Naive B cell (primary cell): ENCODE measurements at places on chromosomes 1 and 21.

DNA sequence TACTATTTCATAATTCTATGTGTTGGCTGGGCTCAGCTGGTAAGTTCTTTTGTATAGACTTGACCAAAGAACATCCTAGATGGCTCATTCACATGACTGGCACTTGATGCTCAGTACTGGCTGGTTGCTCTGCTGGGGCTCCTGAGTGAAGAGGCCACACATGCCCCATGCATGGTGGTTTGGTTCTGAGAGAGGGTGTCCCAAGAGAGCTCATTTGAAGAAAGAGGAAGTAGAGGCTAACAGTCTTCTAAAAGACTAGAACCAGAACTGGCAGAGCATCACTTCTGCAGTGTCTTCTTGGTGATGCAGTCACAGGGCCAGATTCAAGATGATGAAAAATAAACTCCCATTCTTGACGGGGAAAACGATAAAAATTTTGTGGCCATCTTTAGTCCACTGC is 5.2 kb upstream of the BACH1 start:
- peak; percentile 87 for DNase-seq

- no peak for DNase-seq
Measured at GRCh38 chr1:17190010-17190995, 14.6 kb upstream of the PADI1 start.

DNA sequence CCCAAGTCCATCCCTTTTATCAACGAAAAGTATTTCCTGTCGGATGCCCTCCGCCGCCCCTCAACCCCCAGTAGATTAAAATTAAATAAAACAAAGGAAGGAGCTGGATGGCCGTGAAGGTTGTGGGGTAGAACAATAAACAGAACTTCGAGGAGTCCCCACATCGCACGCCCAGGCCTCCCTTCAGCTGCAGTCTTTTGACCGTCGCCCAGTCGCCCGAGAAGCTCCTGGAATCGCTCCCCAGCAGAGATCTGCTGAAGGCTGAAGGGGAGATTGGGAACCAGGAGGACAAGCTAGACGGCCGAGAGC is 905 bp downstream of the BARHL2 start:
- DNase-seq = no peak

DNA sequence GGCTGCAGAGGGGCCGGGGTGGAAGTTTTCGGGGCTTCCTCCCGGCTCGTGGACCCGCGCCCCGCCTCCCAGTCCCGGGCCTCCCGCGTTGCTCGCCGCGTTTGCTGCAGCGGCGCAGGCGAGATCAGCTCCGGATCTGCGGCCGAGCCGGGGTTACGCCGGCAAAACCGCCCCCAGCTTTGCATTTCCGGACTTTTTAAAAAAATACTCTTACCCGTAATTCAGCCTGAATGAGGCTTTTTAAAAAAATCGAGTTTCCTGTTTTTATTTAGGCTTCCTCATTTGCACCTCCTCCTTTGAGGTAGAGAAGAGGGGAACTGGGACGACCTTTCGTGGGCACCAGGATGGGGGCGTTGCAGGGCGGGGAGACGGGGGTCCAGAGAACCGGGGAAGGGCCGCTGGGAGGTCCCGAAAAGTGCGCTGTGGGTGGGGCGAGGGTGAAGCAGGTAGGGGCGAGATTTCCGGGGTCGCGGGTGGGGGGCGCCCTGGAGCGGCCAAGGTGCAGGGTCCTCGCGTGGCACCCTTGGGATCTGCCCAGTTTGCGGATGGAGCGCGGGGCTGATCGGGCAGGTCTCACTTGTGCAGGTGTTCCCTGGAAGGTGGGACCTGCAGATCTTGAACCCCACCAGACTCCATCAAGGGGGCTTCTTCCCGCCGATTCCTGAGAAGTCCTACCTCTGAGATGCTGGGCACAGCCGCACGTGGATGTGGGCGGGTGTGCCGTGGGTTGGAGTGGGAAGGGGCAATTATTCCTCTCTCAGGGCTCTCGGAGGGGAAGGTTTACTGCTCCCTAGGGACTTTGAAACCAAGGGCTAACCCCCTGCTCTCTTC is 1.1 kb downstream of the PIK3CD start:
- peak; percentile 86 for DNase-seq

DNA sequence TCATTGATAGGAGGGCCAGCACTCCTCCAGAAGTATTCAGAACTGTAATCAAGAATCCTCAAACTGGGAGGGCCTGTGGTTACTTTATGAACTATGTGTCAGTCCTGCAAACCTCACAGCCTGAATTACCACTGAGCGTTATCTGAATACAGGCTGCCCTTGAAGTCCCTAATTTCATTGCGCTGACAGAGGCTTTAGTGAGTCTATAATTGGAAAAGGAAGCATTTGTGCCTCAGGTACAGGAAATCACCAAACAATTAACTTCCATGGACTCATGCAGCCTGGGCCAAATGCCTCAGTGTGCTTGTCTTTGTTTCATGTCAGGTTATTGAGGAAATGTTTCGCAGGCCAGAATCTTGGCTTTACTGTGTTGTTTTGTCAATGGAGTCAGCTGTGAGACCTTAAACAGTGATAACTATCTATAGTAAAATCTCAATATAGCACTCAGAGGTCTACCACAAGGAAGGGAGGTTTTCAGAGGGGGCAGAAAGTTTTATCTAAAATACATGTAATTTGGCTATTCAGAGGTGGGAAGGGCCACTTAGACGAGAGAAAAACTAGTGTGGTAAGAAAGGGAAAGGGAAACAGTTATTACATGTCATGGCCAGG is 32.9 kb upstream of the DOCK7 start:
- DNase-seq = no peak

DNA sequence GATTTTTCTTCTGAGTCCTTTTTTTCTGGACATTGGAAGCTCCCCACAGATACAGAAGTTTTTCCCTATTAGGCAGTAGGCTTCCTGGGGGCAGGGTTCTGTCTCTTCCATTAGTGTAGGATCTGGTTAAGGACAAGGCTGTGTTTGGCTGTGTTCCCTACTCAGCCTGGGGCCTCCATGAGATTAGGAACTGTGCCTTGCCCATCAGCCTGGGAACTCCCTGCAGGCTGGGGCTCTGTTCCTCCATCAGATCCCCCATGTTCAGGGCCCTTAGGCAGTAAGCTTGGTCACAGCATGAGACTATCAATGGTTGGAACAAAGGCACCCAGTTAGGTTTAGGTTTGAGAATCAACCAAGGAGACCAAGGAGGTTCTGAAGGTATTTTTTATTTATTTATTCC is 22.7 kb downstream of the NAV1 start:
- no peak for DNase-seq

DNA sequence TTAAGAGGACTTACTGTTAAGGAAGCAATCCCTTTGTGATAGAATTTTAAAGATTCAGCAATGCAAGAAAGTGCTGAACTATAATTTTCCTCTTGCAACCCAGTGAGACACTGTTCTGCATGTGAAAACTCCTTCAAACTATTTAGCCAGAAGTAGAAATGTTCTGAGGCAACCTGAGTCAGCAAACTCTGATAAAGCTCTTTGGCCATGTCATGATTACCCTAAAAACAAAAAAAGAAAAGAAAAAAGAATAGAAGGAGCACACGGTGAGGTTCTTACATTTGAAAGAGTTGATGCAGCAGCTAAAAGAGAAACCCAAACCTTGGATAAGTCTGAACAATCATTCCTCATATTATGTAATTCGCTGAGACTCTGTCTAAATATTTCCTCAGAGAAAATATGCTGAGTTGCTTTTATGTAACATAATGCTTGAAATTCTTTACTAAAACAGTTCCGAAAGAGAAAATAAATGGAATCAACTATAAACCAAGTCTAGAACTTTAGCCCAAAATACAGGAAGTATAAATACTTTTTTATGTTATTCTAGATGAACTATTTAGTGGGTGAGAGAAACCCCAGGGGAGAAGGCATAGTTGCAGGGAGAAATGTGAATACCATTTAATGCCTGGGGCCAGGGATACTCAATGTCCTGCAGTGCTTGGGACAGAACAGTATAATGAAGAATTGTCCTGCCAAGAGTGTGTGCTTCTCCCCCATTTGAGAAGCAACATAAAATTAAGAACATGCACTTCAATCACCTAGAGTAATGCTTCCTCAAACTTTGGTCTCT is 60.0 kb downstream of the INTS7 start:
- DNase-seq = no peak

GRCh38 chr21:41691205-41692184 is 75.4 kb downstream of the RIPK4 start:
- DNase-seq = no peak
